ENCODE measurements at places on chromosomes 7 and 10.

GRCh38 chr7:72538856-72539255 lies 126.7 kb upstream of the CALN1 start:
- DNase-seq = no peak

GRCh38 chr10:72765051-72765745 lies 73.3 kb downstream of the MCU start:
- no peak for DNase-seq

DNA sequence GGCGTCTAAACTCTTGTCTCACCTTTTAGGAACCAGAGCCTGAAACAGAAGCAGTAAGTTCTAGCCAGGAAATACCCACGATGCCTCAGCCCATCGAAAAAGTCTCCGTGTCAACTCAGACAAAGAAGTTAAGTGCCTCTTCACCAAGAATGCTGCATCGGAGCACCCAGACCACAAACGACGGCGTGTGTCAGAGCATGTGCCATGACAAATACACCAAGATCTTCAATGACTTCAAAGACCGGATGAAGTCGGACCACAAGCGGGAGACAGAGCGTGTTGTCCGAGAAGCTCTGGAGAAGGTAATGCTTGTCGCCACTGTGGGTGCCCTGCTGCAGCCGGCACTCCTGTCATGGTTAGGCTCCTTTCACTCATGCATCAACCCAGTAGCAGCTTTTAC lies 113.1 kb downstream of the ZMYND11 start:
- no peak for DNase-seq

GRCh38 chr7:108402865-108403264 lies 53.4 kb downstream of the NRCAM start:
- DNase-seq = peak; percentile 49

- DNase-seq = peak; percentile 4
These were observed 727.9 kb upstream of the KCND2 start for GRCh38 chr7:119545118-119545517.

- peak; percentile 98 for DNase-seq
These were observed 179.8 kb upstream of the CSTF2T start for GRCh38 chr10:51879238-51879637.

GRCh38 chr7:115178835-115179234 lies 256.9 kb downstream of the MDFIC start:
- peak; percentile 1 for DNase-seq

GRCh38 chr10:111473361-111473760 lies 396.5 kb downstream of the ADRA2A start:
- DNase-seq = no peak

DNA sequence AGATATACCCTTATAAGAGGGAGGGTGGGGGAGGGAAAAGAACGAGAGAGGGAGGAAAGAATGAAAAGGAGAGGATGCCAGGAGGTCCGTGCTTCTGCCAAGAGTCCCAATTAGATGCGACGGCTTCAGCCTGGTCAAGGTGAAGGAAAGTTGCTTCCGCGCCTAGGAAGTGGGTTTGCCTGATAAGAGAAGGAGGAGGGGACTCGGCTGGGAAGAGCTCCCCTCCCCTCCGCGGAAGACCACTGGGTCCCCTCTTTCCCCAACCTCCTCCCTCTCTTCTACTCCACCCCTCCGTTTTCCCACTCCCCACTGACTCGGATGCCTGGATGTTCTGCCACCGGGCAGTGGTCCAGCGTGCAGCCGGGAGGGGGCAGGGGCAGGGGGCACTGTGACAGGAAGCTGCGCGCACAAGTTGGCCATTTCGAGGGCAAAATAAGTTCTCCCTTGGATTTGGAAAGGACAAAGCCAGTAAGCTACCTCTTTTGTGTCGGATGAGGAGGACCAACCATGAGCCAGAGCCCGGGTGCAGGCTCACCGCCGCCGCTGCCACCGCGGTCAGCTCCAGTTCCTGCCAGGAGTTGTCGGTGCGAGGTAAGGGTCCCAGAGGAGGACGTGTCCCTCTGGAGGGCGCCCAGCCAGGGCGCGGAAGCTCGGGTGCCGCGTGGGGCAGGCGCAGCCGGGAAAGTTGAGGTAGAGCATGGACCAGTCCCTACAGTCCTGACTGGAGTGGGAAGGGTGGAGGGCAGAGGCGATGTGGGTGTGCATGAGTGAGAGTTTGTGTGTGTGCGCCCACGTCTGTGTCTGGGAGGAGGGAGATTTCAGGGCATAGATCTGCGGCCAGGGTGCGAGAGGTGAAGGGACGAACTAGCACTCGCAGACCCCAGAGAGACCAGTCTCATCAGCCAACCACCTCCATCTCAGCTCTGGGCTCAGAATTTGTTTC lies 844 bp downstream of the GRM3 start:
- DNase-seq = no peak

DNA sequence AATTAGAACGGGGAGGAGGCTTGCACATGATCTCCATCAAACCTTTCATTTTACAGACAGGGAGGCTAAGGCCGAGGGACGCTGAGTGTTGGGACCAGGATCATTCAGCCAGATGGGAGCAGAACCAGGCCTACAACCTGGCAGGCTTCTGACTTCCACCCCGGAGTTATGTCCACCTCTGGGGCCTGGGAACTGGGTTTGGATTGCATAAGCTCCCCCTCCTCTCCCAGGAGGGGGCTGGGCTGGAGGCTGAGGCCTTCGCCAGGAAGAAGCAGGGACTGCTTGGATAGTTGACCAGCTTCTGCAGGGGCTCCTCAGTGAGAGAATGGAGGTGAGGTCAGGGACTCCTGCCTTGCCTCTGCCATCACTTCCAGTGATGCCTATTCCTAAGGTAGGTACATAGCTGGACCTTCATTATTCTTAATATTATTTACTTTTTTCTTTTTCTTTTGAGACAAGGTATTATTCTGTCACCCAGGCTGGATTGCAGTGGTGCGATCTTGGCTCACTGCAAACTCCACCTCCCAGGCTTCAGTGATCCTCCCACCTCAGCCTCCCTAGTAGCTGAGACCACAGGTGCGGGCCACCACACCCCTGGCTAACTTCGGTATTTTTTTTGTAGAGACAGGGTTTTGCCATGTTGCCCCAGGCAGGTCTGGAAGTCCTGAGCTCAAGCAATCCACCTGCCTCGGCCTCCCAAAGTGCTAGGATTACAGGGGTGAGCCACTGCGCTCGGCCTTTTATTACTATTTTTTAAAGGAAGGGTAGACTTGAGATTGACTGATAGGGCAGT lies 1.3 kb downstream of the SNX10 start:
- DNase-seq = no peak

GRCh38 chr7:66146701-66147100 lies 32.1 kb downstream of the CRCP start:
- DNase-seq = no peak

DNA sequence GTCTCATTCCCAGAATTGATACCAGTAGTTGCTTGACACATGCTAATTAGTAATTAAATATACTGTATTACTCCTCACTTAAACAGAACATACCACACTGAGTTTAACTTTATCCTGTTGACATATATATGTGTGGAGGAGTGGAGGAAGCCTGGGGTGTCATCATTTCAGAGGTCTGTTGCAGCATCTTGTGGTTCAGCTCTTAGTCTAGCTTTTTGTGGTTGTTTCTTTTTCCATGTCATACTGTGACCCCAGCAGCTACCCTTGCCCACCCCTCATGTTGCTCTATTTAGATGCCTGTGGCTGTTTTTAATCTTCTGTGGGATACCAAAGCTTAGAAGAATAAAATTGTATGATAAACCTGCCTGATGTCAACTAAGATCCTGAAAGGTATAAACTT lies 875.4 kb downstream of the LRMDA start:
- DNase-seq = no peak

- peak; percentile 13 for DNase-seq
These were observed 313.1 kb downstream of the CALN1 start for GRCh38 chr7:72098807-72099580.

DNA sequence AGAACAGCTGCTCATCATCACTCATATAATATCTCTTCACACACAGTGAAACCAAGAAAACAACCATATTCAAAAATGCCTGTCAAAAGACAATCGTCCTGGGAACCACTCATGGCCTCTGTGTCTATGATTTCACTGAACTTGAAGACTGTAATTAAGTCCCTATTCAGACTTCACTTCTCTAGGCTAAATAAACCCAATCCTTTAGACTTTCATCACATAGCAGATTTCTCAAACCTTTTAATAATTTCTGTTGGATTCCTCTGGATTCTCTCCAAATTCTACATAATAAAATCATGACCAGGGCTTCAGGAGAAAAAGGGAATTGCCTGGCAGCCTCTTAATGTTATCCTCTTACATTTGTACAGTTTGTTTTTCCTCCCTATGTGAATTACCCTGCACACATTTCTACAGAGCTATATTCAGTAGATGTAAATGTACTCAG lies 201.1 kb downstream of the LRRN3 start:
- peak; percentile 20 for DNase-seq

DNA sequence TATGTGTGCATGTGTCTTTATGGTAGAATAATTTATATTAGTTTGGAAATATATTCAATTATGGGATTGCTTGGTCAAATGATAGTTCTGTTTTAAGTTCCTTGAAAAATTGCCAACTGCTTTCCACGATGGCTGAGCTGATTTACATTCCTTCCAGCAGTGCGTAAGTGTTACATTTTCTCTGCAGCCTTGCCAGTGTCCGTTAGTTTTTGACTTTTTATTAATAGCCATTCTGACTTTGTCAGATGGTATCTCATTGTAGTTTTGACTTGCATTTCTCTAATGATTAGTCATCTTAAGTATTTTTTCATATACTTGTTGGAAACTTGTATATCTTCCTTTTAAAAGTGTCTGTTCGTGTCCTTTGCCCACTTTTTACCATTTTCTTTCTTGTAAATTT lies 434.2 kb upstream of the POT1 start:
- peak; percentile 6 for DNase-seq

- no peak for DNase-seq
These were observed 11.3 kb downstream of the PLAU start for GRCh38 chr10:73922007-73922863.

DNA sequence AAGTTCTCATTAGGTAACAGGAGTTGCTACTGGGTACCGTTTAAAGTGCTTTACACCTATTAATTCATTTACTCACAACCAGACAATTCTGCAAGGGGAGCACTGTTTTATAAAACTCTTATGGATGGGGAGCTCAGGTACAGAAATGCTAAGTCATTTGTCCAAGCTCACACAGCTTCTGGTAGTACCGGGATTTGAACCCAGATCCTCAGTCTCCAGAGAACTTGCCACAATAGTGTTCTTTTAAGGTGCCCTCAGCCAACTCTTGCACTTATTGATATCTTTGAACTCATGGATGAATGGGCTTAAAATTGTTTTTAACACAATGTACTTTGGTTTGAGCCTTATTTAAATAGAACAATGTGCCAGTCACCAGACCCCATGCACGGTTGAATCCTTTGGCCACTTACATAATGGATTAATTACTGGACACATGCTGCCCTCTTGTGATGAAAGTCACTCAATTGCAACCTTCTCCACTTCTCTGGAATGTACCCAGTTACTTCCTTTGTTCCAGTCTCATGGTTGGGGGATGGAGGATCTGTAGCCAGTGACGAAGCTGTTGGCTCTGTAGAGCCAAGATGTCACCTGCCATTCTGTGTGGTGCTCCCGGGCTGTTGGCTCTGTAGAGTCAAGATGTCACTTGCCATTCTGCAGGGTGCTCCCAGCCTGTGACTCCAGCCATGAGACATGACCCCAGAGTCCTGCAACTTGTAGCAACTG lies 65.6 kb downstream of the NOD1 start:
- DNase-seq = peak; percentile 73

DNA sequence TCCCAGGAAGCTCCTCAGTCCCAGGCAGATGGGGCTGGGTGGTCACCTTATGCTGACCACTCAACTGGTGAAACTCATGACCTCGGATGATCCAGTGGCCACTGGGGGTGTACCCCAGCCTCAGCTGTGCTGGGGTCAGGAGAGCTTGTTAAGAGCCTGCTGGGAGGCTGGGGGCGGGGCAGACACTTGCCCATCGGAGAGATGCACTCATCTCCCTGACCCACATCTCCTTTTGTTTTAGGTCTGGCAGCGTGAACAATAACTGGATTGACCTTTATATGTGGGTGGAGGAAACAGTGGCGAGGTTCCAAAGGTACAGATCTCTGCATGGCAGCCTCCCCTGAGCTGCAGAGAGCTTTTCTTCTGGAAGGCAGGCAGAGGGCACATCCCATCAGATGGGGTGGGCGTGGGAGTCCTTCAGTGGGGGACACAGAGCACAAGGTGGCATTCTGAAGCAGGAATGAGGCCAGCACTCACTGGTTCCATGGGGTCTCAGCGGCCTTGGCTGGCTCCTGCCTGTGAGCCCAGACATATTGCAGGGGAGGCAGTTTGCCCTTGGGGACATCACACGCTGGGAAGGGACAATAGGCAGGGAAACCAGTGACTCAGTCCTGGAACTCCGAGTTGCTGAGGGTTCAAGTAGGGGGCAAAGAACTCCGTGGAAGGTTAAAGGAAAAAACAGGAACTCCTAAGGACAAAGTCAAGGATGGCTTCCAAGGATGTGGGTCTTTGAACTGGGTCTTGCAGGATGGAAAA lies 5.2 kb downstream of the ANTXRL start:
- DNase-seq = no peak

- peak; percentile 72 for DNase-seq
These were observed 52.7 kb downstream of the RBM17 start for GRCh38 chr10:6141296-6142151.

DNA sequence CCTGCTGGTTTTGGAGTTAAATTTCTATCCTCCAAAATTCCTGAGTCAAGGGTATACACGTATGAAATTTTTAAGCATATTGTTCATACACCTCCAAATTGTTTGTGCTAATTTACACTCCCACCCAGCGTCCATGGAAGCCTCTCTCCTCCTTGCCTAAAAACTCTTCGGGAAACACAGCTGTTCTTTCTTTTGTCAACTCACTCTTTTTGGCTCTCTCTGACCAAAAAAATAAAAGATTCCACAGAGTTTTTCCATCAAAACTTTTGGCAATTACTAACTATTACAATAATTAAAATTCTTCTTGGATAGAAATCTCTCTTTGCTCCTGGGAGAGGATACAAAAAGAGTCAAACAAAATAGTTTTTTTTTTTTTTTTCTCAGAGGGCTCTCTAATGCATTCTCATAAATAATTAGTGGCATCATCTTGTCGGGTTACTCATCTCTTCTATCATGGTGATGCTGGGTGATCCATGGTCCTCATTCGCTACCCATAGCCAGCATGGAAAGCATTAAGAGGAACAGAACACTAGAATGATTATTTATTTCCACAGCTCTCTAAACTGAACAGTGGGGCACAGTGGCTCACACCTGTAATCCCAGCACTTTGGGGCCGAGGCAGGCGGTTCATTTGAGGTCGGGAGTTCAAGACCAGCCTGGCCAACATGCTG lies 310.7 kb downstream of the SFMBT2 start:
- DNase-seq = no peak
